ENCODE measurements at places on chromosomes 6 and 20.

DNA sequence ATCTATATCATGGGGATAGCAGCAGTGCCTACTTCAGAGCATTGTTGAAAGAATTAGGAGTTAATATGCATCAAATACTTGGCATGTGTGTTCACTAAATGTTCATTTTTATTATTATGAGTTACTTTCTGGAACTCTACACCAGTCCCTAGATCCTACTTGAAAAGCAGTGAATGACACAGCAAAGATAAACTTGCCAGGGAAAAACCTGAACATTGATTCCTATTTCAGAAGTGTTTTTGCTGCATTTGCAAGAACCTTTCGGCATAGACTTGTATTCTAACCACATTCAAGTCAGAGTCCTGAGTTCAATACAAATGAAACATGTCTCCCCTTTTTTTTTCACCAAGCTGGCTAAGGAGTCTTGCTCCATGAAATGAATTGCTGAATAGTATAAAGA lies 187.4 kb upstream of the TAB2 start:
- DNase-seq, result no peak

GRCh38 chr20:46691196-46691595 lies 2.0 kb upstream of the TP53RK start:
- no peak for DNase-seq

GRCh38 chr6:144585217-144585814 lies 300.2 kb downstream of the UTRN start:
- DNase-seq, result no peak

GRCh38 chr20:20022498-20022897 lies 5.3 kb downstream of the NAA20 start:
- no peak for DNase-seq

DNA sequence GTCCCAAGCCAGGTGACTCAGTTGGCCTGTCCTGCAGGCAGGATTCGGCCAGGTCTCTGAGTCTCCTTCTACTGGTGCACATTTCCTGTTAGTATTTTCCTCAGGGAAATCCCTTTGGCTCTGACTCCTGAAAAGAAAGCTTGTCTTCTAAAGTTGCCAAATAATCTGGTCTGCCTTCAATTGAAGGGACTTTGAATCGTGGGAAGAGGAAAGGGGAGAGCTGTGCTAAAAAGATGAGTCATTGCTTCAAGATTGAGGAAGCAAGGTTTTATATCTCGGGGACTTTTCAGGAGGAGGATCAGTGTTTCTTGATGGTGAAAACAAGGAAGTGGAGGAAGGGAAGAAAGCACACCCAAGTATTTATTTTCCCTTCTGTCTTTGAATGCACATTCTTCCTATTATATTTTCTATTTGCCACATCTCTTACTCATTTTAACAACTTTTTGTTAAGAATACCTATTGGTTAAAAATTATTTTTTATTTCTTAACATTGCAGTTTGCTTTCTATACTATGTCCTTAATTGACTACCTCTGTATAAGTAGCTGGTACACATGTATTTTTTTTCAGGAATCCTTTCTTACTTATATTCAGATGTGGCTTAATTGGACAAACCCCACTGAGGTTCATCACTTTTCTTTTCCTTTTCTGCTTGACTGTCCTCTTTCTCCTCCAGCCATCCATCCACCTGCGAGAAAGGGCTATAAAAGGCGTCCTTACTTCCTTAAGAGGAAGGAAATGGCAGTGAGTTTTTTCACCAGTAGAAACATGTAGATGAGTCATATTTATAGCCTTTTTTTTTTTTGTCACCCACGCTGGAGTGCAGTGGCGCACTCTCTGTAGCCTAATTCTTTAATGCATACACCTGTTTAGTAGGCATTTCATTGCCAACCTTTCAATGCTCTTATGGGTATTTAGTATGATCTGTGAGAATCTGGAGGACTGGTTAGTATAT lies 15.0 kb upstream of the IFNGR1 start:
- no peak for DNase-seq

- DNase-seq, result no peak
Measured at GRCh38 chr20:22512911-22513489, 71.4 kb downstream of the FOXA2 start.

- DNase-seq, result no peak
Measured at GRCh38 chr6:89716532-89716931, 78.0 kb upstream of the LYRM2 start.

DNA sequence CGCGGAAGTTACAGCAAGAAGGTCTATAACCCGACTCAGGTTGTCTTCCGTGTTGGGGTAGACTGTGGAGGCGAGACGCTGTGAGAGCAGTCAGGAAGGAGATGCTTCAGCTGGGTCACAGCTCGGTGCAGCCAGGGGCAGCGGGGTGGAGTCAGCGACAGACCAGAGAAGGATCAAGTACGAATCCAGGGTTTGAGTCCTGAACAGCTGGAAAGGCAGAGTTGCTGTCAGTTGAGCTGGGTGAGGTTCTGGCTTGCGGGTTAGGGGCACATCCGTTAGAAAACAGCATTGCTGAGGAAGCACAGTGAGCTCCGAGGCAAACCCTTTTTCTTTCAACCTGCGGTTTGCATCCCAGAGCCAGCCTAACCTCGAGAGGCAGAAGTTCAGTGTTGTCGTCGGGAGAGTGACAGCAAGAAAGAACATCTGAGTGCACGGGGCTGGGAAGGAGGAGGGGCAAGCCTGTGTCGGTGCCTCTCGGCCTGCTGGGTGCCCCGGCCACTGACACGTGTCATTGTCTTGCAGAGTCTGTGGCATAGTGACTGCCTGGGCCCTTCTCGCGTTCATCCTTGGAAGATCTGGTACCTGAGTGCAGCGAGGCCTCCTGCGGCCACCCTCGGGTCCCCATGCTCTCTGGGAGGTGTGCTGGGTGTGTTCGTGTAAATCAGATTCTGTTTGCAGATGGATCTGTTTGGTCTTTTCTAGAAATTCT lies 20.0 kb downstream of the PNLDC1 start:
- no peak for DNase-seq

- DNase-seq, result no peak
Measured at GRCh38 chr6:81556551-81556950, 195.9 kb downstream of the TENT5A start.

DNA sequence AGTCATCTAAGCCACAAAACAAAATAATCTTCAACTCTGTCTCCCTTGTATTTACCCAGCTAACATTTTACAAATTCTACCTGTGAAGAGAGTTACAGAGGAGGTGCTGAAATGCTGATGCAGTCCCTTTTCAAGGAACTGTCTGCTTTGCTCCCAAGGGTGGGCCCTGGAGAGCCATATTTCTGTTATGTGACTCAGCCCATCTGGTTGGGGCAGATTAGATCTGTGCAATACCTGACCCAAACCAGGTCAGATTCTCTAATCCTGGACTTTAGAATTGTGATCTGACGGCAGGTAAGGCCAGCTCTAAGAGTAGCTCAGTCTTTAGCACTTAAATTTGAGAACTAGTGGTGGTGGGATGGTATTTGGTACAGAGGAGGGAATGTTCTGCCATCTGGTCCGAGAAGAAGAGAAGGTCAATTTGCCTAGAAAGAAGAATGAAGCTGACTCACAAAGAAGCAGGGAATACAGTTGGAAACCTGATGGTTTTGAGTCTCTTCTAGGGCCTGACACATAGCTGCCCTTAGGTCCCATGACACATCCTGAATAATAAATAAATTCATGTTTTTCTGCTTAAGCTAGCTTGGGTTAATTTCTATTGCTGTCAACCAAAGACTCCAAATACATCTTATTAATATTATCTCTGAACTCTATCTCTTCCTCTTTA lies 8.1 kb downstream of the ZNF311 start:
- DNase-seq, result no peak

GRCh38 chr20:49282584-49283171 lies 4.8 kb upstream of the ZNFX1 start:
- no peak for DNase-seq

DNA sequence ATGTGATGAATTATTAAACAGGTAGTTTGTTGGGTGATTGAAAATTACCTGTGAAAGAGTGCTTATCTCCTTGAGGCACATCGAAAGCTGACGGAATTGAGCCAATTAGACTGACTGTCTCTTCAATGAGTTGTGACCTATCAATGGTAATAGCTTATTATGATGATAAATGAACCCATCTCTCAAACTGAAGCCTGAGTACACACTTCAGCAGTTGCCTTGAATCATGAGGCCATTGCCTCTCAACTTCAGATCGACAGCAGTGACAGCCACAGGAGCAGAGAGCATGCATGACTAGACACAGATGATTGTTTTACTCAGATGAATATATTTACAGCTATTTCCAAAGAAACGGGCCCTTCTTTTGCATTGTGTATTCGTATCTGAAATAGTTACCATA lies 323.9 kb downstream of the LAMA2 start:
- no peak for DNase-seq

DNA sequence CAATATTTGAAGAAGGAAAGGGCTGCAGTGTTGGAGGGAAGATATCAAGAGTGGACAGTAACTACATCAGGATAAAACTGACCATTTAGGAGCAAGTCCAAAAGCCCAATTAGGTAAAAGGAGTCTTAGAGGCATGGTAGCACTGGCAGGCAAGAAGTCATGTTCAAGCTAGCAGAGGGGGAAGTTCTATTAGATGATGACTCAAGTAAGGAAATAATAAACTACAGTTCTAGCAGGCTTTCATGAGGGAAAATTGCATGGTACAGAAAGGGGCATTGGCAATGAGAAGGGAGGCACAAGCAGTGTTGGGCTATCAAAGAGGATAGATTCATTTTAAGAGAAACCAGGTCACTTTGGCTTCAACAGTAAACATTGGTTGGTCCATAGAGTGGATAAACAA lies 156.1 kb upstream of the PTPRK start:
- DNase-seq, result no peak

DNA sequence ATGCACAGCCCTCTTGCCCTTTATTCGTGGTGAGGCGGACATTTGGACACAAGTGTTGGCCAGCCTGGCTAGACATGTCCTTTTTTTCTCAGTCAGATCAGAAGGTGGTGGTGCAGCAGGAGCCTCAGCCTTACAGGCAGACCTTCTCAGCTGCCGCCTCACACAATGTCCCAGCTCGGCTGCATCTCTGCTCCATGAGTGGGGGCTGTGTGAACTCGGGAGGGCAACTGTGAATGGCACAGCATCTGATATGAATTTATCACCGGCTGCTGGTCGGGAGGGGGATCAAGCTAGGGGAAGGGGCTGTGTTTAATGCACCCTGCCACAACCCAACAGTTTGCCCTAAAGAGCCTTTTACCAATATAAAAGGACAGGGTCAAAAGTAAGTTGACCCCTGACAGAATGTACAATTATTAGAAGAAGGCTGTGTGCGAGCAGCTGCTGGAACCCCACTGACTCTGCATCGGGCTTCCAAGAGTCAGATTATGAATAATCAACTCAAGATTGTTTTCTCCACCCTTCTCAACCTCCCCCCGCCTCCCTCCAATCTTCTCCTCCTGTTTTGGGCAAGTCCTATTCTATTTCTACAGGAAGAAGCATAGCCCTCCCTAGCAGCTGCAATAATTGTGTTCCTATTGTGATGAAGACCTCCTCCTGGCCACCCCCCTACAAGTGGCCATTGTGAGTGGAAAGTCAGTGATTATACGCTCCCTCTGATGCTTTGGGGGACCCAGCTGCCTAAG lies 245.2 kb downstream of the PKHD1 start:
- DNase-seq, result no peak

- DNase-seq, result no peak
Measured at GRCh38 chr6:163308629-163309440, 105.7 kb upstream of the QKI start.

GRCh38 chr6:108564178-108564577 lies 3.5 kb downstream of the FOXO3 start:
- no peak for DNase-seq

DNA sequence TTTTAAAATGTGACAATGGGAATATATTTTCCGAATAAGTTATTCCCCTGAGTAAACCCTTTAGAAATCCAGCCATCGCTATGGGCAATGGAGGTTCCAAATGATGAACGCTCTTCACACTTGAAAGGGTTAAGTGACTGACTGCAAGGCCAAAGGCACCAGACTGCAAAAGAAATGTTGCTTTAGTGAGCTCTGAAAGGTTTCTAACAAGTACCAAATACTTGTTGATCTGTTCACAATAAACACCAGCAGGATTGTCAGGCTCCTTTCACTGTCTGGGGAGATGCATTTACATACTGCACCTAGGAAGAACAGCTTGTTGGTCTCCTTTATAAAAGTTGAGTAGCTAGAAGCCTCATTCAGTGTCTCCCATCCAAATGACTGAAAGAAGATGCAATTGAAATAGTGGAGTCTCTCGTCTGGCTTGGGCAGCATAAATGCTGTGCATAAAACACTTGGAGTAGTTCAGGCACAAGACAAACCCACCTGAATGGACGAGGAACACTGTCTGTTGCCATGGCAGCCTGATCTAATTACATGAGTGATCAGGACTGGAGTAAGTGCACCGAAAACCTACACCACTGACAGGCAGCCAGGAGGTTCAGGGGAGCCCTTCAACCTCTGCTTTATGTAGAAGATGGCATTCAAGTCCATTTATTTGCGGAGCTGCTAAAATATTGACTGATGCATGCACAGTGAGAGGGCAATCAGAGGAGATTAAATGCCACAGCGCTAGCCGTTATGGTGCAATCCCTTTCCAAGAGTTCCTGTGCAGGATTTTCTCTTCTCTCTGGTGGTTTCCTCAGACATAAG lies 2.9 kb downstream of the ATXN1 start:
- DNase-seq, result no peak

DNA sequence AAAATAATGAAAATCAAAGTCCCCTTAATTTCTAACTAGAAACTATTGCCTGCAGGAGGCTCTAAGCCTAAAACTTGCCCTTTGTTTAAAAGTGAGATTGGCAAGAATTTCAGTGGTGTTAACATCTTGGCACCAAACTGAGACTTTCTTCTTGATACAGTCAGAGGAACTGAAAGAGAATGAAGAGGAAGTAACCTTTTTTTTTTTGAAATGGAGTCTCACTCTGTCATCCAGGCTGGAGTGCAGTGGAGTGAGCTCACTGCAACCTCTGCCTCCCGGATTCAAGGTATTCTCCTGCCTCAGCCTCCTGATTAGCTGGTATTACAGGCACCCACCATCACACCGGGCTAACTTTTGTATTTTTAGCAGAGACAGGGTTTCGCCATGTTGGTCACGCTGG lies 3.6 kb downstream of the DOP1A start:
- DNase-seq, result no peak

DNA sequence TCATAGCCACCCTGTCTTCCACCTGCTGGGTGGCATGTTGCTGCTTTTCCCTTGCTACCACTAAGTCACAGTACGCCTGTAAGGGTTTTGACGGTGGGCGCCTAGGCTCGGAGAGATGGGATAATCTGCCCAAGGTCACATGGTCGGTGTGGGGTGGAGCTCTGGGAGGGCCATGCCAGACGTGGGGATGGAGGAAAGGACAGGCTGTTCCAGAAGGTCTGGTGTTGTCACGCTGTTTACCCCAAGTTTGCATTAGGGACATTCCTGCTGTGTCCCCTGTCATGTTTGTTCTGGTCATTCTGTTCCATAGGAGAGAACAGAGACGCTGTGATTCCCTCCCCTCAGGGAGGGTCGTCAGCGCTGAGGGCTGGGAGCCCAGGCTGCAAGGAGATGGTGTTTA lies 16.1 kb downstream of the IP6K3 start:
- no peak for DNase-seq

Measured in activated T-helper 9 cell treated with anti-CD3 and anti-CD28 coated beads, Interleukin-2, amount 50 U/mL, for 16 hours (primary cell).